Breast epithelium (tissue), 4 donors: ENCODE measurements at places on chromosomes 4 and X. TPM values are rescaled to one million over a fixed set of nuclear protein-coding genes. Genes with fewer than 3 reads are reported as not detected.

DNA sequence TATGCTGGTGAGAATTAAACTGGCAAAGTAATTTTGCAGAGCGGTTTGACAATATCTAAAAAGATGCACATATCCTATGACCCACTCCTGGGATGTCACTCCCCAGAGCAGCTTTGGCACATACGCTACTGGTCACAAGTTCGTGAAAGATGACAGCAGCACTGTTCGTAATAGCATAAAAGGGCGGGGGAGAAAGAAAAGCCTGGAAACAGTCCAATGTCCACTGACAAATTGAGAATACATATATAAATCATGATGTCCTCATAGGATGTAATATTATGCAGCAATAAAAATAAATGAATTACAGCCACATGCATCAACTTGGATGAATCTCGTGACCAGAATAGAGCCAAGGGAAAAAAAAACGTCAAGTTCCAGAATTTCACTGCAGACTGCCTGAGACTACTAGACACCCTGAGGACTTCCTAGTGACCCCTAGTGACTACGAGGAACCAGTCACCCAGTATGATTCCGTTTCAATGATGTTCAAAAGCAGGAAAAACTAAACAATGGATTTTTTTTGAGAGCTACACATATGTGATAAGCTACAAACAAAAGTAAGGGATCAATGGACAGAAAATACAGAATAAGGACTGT, 1.8 kb downstream of the PCSK1N start:
- no peak for DNase-seq
- H3K4me1 ChIP-seq = no peaks in the 10 kb centered on the region
- H3K27me3 ChIP-seq = no peaks in the 10 kb centered on the region
- no peak overlapping the region for H3K4me3 ChIP-seq
- H3K27ac ChIP-seq = no peak overlapping the region

- H3K36me3 ChIP-seq = no peaks in the 10 kb centered on the region
- no peak for DNase-seq
- H3K4me3 ChIP-seq = no peak overlapping the region
- H3K27ac ChIP-seq = no peak overlapping the region
- no peaks in the 10 kb centered on the region for H3K4me1 ChIP-seq
Observed at GRCh38 chr4:82948647-82949204, 48.2 kb downstream of the THAP9 start.

GRCh38 chrX:15221321-15221720, 48.6 kb downstream of the ASB9 start:
- H3K36me3 ChIP-seq = no peaks in the 10 kb centered on the region
- no peaks in the 10 kb centered on the region for H3K4me1 ChIP-seq
- H3K27me3 ChIP-seq = peaks cover 41% of the 10 kb centered on the region
- H3K27ac ChIP-seq = no peak overlapping the region
- H3K4me3 ChIP-seq = no peak overlapping the region

DNA sequence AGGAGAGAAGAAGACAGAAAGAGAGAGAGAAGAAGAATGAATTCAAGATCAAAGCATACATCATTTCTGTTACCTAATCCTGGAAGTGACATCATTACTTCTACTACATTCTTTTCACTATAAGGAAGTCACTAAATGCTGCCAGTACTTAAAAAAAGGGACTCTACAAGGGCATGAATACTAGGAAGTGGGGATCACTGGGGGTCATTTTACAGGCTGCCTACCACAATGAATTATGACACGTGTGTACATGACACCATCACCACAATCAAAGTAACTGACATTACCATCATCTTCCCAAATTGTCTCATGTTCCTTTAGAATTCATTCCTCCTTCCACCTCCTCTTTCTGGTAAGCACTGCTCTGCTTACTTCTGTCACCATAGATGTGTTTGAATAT, 227.0 kb downstream of the CPE start:
- no peak for DNase-seq
- no peaks in the 10 kb centered on the region for H3K36me3 ChIP-seq
- no peaks in the 10 kb centered on the region for H3K4me1 ChIP-seq
- no peaks in the 10 kb centered on the region for H3K27me3 ChIP-seq

GRCh38 chr4:6177587-6178197, 22.7 kb downstream of the JAKMIP1 start:
- H3K4me1 ChIP-seq = no peaks in the 10 kb centered on the region
- no peak overlapping the region for H3K4me3 ChIP-seq
- H3K36me3 ChIP-seq = no peaks in the 10 kb centered on the region
- no peak for DNase-seq
- H3K27ac ChIP-seq = no peak overlapping the region
- H3K27me3 ChIP-seq = peaks cover 12% of the 10 kb centered on the region

DNA sequence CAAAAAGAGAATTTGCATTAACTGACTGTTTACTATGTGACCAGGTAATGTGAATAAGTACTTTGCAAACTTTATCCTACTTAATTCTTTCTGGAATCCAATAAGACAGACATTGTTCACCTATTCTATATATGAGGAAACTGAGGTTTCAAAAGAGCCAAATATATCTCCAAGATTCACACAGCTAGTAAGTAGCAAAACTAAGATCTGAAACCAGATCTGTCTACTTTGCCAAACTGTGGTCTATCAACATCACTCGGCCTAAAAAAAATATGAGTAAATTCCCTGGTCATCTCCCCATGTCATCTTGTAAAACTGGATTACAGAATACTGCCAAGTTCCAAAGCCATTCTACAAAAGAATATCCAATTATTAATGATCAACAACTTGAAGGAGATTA, 52.8 kb downstream of the ANAPC10 start:
- H3K27ac ChIP-seq = no peak overlapping the region
- H3K4me1 ChIP-seq = no peaks in the 10 kb centered on the region
- no peaks in the 10 kb centered on the region for H3K36me3 ChIP-seq
- H3K4me3 ChIP-seq = no peak overlapping the region

DNA sequence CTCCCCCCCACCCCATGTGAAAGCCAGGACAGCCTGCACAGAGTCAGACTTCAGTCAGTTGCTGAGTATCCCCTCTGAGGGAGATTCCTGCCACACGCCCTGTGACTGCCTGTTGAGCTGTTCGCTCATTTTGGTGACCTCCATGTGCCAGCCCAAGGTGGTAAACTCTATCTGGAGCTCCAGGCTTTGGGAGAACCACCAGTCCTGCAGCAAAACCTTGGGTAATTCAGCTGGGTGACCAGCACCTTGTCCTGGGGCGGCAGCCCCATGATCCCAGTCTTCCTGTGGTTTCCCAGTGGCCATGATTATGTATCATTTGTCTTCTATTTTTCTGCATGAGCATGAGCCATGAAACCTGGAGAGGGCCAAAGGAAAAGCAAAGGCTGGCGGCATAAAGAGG, 73.4 kb downstream of the NBDY start:
- H3K4me1 ChIP-seq = no peaks in the 10 kb centered on the region
- no peaks in the 10 kb centered on the region for H3K36me3 ChIP-seq
- peak overlapping the region; percentile 73 for H3K4me3 ChIP-seq
- no peaks in the 10 kb centered on the region for H3K27me3 ChIP-seq

DNA sequence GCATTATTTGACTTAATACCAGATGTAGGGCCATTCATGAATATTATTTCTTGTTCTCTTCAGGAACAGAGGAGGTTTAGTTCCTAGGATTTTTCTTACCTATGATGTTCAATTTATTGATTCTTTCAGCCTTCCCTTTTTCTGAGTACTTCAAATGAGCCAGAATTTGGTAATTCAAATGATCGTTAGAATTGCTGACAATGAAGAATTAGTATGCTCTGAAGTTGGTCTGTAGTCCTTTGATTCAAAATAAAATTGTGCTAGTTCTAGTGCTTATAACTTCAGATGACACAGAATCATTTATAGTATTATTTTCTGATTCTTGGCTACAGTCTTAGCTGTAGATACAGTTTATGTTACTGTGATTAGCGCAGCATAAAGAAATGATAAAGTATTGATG, 35.2 kb upstream of the WDR17 start:
- no peak overlapping the region for H3K27ac ChIP-seq
- DNase-seq = no peak

GRCh38 chr4:142065086-142065647, 428.8 kb downstream of the IL15 start:
- no peaks in the 10 kb centered on the region for H3K4me1 ChIP-seq
- DNase-seq = no peak
- no peak overlapping the region for H3K27ac ChIP-seq
- no peaks in the 10 kb centered on the region for H3K36me3 ChIP-seq
- no peak overlapping the region for H3K4me3 ChIP-seq
- H3K27me3 ChIP-seq = no peaks in the 10 kb centered on the region

DNA sequence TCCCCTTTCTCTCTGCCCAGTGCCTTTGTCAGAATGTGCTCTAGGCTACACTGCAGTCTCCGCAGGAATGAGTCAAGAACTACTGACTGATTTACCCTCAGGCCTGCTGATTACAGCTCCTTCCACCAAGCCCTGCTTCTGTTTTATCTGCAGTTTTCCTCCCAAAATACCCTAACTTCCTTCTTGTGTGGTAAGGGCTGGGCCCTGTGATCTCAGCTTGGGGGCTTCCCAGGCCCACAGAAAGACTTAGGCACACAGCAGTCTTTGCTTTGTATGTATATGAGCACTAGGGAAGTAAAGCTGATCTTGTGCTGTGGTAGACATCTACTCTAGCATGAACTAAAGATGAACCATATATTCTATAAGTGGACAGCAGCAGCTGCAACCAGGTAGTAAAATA, 18.8 kb downstream of the PAK3 start:
- no peak for DNase-seq
- no peak overlapping the region for H3K27ac ChIP-seq
- H3K36me3 ChIP-seq = no peaks in the 10 kb centered on the region
- H3K4me1 ChIP-seq = no peaks in the 10 kb centered on the region

- no peak overlapping the region for H3K27ac ChIP-seq
- H3K36me3 ChIP-seq = no peaks in the 10 kb centered on the region
- no peak for DNase-seq
- H3K4me3 ChIP-seq = no peak overlapping the region
- no peaks in the 10 kb centered on the region for H3K27me3 ChIP-seq
- no peaks in the 10 kb centered on the region for H3K4me1 ChIP-seq
Observed at GRCh38 chr4:133938061-133938460, 263.5 kb downstream of the PABPC4L start.

- H3K4me1 ChIP-seq = no peaks in the 10 kb centered on the region
- H3K27ac ChIP-seq = no peak overlapping the region
- H3K27me3 ChIP-seq = no peaks in the 10 kb centered on the region
- no peak overlapping the region for H3K4me3 ChIP-seq
- no peak for DNase-seq
Observed at GRCh38 chr4:25608644-25609043, 47.0 kb upstream of the SLC34A2 start.

DNA sequence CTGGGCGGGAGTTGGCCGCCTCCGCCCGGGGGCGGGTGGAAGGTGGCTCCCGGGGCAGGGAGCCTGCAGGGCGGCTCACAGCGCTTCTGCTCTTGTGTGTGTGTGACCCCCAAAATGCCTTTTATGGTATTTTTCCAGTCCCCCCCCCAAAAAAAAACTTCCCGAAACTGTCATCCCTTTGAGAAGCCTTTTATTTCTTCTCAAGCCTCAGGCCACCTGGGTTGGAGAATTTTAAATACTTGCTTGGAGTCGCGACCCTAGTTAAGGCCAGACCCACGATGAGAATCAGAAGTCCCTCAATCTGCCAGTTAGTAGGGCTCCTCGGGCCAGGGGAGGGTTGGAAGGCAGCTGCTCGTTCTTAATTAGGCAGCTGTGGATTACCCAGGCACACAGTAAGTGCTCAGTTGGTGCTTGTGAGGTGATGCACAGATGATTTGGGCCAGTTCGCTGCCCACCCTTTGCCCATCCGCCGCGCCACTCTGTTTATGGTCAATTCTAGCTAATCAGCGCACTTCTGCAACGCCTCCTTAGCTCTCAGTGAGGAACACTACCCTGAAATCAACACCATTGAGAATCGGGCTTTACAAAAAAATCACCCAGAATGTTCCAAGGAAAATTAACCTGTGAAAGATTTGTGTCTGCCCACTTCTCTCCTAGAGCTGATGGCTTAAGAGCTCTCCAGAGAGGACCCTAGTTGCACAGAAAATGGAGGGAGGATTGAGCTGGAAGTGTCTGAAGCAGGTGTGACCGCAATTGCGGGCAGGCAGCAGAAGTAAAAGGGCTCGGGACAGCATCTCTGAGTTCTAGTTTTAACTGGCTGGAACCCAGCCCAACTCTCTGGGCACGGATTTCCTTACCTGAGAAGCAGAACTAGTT, 648 bp upstream of the SCD5 start:
- H3K36me3 ChIP-seq = no peaks in the 10 kb centered on the region
- no peak for DNase-seq
- H3K4me1 ChIP-seq = peaks cover 4% of the 10 kb centered on the region
- H3K27ac ChIP-seq = no peak overlapping the region
- no peaks in the 10 kb centered on the region for H3K27me3 ChIP-seq

- no peaks in the 10 kb centered on the region for H3K4me1 ChIP-seq
- no peak for DNase-seq
- no peak overlapping the region for H3K4me3 ChIP-seq
- no peaks in the 10 kb centered on the region for H3K36me3 ChIP-seq
Observed at GRCh38 chrX:68999356-68999755, 165.9 kb downstream of the PJA1 start.

MAP3K15 gene
- total RNA-seq = not detected

ASB9 gene
- 1.0 TPM for total RNA-seq

AWAT2 gene
- not detected for total RNA-seq

HSFX3 gene
- not detected for total RNA-seq

TEX13C gene
- not detected for total RNA-seq

SH2D1A gene
- total RNA-seq = 0.64 TPM

SPANXN4 gene
- total RNA-seq = not detected
